ENCODE measurements at places on chromosomes 6 and 20.
A peak's percentile ranks its signal among the peaks of the same experiment; 100 is the strongest.

- peak; percentile 44 for DNase-seq
Observed at GRCh38 chr6:47440719-47441118, 36.9 kb upstream of the CD2AP start.

DNA sequence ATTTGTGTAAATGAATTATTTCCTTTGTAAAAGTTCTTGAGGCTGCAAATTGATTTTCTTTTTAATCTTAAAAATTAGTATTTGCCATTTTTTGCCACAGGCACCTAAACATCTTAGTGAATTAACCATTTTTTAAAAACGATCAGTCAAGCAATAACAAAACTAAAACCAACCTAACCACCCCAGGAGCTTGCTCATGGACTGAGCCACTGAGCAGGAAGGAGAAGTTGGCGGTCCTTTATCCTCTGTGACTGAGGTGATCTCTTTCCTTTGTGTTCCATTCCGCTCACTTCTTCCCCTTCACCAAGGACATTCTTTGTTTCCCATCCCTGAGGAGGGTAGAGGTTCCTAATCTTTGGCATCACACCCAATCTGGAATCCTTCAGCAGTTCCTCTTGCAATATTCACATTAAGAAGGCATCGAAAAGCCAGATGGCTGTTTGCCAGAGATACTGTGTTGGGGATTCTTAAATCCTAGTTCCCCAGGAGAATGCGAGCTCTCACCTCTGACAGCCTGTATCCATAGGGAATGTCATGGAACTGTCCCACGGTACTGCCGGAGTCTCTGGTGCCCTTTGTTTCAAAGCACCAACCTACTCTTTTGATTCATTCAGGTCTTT is 30.5 kb downstream of the RPRD1B start:
- no peak for DNase-seq

- DNase-seq: no peak
Observed at GRCh38 chr20:32435449-32436107, 77.4 kb downstream of the ASXL1 start.

GRCh38 chr6:89828988-89829471 is 650 bp upstream of the CASP8AP2 start:
- peak; percentile 78 for DNase-seq

GRCh38 chr6:27758491-27758890 is 153.7 kb downstream of the OR2B2 start:
- no peak for DNase-seq

DNA sequence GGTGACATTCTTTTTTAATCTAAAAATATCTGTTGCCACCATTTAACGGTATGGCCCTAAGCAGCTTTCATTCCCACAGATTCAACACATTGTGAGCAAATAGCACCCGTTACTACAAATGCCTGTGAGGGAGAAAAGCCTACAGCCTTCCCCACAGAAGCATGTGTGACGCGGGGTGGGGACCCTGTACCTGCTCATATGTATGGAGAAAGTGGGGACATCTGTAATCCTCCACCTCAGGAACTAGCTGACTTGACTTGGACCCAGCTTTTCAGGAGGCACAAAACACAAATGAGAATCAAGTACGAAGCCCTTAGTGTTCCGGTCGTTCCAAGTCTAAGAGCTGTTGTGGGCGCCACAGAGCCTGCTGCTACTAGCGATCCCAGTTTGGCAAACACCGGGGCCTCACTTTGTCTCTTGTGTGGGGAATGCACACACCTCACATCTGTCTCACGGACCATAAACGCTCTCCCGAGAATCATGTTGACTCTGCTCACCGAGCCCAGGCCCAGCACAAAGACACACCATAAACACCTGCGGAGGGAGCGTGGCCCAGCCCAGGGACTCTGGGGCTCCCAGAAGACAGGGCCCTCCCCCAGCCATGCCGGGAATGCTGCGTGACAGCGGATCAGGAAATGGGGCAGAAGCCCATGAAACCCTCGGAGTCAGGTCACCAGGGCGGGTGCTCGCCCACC is 21.6 kb downstream of the DLL1 start:
- DNase-seq: peak; percentile 98

DNA sequence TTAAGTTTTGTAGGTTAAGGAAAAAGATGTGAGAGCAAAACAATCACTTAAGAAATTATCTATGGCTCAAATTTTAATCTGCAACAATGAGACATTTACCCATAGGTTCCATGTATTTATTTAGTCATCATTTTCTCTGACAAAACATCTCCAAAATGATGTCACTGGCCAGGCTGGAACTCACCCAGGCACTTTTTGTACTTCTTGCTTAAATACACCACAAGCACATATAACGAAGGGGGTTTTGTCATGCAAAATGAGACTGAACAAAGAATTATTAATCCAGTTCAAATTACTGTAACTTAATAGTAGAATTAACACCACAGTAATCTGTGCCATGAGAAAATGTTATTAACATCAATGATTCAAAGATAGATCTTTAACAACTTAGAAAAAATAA is 200.5 kb downstream of the PTPRK start:
- no peak for DNase-seq

DNA sequence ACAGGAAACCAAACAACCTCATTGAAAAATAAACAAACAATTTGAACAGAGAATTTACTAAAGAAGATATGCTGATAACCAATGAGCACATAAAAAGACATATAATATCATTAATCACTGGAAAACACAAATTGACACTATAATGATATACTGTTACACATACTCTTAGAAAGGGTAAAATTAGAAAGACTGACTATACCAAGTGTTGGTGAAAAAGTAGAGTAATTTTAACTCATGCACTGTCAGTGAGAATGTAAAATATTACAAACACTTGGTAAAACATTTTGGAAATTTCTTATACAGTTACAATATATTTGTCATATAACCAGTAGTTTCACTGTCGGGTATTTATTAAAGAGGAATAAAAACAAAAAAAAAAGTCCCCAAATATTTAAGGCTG is 1139.2 kb upstream of the GJE1 start:
- DNase-seq: no peak

DNA sequence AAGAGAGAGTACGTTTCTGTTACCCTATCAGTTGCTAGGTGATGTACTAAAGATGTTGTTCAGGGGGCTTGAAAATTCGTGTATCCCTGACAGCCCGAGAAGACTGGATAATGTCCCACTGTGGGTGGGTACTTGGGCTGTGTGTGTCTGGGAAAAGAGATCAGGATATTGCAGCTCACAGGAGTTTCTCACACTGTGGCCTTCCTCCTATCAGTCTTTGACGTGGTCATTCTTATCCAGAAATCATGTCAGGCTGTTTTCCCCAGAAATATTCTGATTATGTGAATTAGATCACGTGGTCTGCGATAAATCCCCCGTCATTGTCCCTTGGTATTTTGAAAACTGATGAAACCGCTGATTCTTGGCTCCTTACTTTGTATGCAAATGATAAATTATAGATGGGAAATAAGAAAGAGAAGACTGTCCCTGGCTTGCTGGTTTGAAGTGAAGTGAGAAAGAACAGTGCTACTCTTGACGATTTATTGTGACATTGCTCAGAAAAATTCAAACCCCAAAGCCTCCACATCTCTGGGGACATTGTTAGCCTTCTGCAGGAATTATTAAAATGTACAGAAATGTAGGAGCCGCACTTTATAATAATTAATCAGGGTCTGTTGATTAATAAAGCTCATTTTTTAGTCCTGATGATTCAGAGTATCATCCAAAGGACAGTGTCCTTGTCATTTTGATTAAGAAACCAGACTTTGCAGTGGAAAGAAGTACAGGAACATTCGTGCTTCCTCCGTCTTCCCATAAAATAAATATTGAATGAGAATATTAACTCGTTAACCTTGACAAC is 167.5 kb upstream of the TSHZ2 start:
- DNase-seq: no peak

- no peak for DNase-seq
Observed at GRCh38 chr20:44582311-44583025, at the start of gene PKIG. Gene PKIG, plus strand, starts transcription at chr20:44582579. Its CDS starts 31,978 bp downstream, at chr20:44614557.

DNA sequence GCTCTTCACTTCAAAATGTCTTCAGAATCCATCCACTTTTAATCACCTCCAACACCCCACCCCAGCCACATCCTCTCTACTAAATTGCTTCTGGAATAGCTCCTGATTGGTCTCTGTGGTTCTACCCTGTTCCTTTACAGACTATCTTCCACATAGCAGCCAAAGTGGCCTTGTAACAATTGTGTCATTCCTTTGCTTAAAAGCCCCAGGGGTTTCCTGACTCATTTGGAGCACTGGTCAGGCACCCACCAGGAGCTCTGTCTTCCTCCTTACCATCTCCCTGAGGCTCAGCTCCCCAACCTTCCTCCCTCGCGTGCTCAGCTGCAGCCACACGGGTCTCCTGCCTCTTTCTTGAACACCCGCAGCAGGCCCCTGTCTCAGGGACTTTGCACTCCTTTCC is 126.8 kb downstream of the HIVEP1 start:
- no peak for DNase-seq

- DNase-seq: peak; percentile 99
Observed at GRCh38 chr6:125986301-125987025, at the start of gene TRMT11. Gene TRMT11, plus strand, starts transcription at chr6:125986540. Its CDS starts 11 bp downstream, at chr6:125986551.

DNA sequence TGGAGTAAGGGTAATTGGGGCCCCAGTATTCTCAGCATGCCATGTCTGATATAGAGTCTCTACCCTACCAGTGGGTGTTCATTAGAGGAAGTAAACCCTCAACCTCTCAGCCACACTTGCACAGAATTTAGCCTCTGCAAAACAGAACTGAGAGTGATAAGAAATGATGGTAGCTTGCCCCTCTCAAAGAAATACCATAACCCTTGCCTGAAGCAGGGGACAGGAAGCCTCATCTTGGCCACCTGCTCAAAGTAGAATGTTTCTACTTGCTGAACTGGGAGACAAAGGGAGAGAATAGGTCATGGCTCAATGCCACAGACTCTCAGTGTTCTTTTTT is 33.7 kb downstream of the SPTLC3 start:
- no peak for DNase-seq

- no peak for DNase-seq
Observed at GRCh38 chr6:117232196-117232595, 33.2 kb upstream of the VGLL2 start.

GRCh38 chr20:31673943-31674463 is 36.3 kb downstream of the COX4I2 start:
- DNase-seq: no peak

DNA sequence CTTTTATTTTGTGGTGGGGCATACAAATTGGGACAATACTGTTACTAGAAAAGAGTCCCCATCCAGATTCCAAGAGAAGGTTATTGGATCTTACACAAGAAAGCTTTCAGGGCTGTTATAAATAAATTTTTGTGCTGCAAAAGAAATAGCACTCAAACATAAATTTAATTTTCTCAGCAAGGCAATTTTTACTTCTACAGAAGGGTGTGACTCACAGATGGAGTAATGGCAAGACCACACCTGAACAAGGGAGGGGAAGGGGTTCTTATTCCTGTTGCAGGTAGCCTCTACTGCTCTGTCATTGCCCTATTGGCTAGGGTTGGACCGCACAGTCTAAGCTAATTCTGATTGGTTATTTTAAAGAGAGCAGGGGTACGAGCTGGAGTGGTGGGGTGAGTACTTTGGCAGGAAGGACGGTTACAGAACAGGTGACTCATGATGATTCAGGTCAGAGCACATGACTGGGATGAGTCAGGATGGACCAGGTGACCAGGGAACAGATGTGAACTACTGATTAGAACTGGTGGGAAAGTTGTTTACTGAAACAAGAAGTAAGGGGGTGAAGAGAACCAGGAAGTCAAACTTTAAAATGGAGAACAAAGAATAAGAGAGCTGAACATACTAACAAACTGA is 41.1 kb downstream of the CNR1 start:
- no peak for DNase-seq

DNA sequence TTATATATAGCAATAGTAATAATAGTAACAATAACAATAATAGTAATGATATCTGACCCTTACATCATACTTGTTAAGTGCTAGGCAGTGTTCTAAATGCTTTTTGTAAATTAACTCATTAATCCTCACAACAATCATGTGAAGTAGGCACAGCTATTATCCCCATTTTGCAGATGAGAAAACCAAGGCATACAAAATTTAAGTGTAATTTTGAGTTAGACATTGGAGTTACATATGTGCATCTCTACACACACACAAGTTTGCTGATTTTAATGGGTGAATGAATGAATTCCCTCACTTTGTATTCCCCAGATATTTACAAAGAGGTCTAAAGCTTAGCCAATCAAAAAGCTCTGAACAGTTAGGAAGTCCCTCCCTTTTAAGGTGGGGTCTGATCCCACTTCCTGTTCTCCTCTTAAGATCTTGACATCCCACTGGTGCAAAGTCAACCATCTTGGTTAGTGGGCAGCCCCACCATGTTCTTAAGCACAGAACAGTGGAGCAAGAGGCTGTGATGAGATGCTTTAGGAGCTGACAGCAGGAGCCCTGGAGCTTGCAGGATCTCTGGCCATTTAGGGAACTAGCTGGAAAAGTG is 85.3 kb upstream of the FOXP4 start:
- DNase-seq: no peak

GRCh38 chr20:62266340-62266739 is 28.0 kb downstream of the OSBPL2 start:
- no peak for DNase-seq

GRCh38 chr20:8639112-8639778 is 429.6 kb upstream of the PLCB4 start:
- DNase-seq: peak; percentile 95

GRCh38 chr6:168609026-168609685 is 168.2 kb downstream of the SMOC2 start:
- no peak for DNase-seq

DNA sequence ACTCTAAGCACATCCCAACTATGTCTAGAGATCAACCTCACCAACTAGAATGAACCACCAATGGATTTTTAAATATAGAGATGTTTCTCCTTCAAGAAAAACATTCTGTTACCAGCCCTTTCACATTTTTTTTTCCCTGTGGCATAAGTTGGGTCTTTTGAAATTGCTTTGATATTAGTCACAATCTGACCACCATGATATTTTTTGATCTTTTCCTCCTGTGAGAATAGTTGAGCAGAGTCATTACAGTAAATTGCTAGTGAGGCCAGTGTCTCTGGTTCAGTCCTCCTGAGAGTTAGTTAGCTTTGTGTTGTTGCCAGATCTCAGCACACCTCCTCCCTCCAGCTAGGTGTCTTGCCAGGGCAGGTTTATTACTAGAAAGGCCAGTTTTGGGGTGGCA is 79.7 kb upstream of the MYLIP start:
- no peak for DNase-seq

DNA sequence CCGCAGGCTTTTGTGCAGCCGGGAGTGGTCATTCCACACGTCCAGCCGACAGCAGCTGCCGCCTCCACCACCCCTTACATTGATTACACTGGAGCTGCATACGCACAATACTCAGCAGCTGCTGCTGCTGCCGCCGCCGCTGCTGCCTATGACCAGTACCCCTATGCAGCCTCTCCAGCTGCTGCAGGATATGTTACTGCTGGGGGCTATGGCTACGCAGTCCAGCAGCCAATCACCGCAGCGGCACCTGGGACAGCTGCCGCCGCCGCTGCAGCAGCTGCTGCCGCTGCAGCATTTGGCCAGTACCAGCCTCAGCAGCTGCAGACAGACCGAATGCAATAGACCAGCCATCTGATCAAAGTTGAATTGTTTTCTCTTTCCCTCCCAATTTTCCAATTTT is 10.6 kb downstream of the RBM24 start:
- DNase-seq: peak; percentile 46
